Stimulated activated CD8-positive, alpha-beta memory T cell treated with anti-CD3 and anti-CD28 coated beads, Interleukin-7, amount 100 ng/mL, for 24 hours (primary cell): ENCODE measurements at places on chromosomes 1 and 21.

GRCh38 chr1:1167841-1168450, 5.7 kb upstream of the TTLL10 start:
- no peak for DNase-seq

DNA sequence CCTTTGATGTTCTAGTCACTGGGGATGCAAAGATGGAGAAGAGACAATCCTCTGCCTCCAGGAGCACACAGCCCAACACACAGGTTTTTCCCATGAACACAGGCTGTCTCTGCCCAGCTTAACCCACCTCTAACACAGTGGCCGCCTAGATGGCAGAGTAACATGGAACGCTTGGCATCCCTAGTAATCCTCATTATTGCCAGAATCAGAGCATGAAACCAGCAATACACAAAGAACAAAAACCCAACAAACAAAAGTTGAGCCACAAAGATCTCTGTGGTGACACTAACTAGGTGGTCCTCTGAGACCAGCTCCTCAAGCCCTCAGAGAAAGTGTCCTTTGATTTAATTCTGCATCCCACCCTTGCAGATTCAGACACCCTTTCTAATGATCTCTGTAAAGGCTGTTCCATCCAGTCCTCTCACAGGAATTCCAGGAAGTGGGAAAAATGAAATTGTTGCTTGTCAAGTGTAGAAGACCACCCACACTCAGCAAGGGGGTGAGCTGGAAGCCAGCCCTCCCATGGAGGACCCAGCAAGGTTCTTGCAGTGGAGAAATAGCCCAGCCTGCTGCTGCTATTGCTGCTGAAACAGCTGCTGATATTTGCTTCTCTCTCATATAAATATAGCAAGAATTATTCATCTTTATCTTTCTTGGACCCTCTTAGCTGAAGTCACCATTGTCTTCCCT, 7.4 kb upstream of the ATP2B4 start:
- no peak for DNase-seq

DNA sequence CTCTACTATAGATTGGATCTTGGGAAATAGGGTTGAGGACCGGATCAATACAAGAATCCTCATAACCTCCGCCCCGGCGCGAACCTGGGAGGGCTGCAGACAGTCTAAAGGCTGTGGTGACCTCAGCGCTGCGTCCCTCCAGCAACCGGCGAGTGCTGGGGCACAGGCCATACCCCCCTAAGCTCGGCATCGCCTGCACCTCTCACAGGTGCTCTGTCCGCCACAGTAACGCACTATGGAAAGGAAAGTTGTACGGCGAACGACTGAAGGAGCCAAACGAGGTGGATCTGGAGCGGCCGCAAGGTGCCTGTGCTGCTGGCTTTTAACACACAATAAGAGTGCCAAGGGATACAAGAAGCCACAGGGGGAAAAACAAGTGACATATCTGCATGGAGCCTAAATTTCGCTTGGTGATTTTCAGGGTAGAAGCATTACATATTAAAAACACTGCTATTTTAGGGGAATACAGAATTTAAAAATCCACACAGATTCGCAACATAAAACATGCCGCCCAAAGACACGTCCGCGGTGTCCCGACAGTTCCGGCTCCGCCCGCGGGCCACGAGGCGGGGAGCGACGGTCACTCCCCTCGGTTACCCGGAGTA, 1.4 kb upstream of the RBM15 start:
- no peak for DNase-seq

GRCh38 chr1:65420590-65421350, at the start of the genes LEPR and LEPROT:
TSS of gene LEPR (plus strand) at chr1:65420668. CDS start at chr1:65565566, 144,898 bp downstream.
TSS of gene LEPROT (plus strand) at chr1:65420668. CDS start at chr1:65420725, 57 bp downstream.
- DNase-seq, result no peak

DNA sequence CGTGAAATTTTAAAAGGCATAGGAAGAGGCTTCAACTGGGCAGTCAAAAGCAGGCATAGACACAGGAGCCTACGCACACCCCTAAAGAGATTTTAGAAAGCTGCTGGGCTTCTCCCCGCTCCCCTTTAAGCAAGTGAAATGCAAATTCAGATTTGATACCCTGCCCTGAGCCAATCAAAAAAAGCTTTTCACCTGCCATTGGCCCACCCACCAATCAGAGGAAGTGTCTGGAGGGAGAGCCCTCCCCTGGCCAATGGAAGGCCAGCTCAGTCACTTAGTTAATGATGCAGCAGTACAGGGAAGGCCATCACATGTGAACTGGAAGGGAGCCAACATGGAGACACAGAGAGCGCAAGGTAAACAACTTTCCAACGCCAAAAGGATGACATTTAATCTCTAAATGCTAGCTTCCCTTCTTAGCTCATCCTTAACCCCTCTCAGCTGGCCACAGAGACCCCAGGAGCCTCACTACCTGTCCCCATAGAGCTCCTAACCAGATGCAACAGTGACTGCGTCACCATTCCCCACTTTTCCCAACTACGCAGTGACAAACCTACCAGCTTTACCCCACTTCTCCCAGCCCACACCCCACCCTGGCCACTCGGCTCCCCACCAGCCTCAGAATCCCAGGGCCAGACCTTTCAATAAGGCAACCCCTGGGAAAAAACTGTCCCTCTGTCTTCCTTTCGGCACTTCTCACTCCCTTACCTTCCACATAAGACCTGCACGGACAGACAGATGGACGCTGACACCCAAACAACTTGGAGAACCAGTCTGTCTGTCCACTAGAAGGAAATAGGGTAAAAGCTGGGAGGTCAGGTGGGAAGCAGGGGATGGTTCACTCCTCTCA, 71.0 kb downstream of the CD46 start:
- no peak for DNase-seq

DNA sequence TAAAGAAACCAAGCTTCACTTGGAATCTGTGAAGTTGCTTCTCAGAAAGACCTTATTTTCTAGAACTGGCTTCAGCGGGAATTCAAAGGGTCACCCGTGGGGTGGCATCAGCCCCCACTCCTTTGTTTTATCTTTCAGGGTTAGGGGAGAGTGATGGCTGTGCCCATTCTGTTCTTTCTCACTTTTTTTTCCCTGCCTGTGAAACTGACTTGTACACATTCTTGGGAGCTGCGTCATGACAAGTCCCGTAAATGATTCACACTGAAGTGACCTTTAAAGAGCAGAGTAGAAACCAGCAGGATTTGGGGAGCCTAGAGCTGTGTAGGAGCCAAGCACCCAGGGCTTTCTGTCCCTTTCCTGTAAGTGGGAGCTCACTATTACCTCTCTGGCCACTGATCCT, 43.8 kb downstream of the SLC44A3 start:
- DNase-seq, result no peak

DNA sequence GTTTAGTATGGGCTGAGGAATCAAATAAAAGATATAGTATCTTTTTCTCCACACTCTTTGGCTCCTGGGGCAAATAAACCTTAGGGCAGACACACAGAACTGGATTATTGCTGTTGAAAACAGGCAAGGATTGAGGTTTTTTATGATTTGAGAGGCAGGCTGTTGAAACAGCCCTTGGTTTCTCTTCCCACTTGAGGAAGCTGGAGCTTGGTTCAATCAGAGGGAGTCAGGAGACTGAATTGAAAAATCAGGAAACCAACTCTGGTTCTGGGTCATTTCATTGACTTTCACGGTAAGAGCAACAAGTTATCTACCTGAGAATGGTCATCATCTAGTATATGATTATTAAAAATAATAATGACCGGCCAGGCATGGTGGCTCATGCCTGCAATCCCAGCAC, 108.4 kb downstream of the CNIH3 start:
- no peak for DNase-seq

- no peak for DNase-seq
Measured at GRCh38 chr1:2208309-2209239, 14.0 kb upstream of the FAAP20 start.

DNA sequence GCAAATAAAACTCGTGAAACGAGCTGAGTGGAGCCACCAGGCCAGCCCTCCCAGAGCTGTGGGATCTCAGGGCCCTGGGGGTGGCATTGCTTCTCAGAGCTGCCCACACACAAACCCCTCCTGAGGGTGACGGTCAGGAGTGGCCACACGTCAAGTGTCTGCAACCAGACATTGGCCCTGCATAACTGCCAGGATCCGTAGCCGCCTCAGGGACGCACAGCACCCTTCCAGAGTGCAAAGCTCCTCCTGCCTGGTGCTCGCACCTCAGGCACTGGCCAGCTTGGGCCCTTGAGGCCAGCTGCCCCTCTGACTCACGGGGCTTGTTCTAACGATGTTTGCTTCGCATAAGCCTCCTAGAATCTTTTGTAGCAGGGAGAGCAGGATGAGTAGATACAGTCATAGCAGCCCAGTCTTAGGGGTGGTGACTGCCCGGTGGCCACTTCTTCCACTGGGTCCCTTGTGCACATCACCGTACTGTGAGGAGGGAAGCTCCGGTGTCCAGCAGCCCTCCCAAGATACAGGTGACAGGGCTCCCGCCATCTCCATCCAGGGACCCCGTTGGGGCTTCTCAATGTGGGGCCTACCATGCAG, 5.0 kb downstream of the WNT3A start:
- no peak for DNase-seq

- DNase-seq, result no peak
Measured at GRCh38 chr1:229756666-229757065, 130.6 kb downstream of the URB2 start.

DNA sequence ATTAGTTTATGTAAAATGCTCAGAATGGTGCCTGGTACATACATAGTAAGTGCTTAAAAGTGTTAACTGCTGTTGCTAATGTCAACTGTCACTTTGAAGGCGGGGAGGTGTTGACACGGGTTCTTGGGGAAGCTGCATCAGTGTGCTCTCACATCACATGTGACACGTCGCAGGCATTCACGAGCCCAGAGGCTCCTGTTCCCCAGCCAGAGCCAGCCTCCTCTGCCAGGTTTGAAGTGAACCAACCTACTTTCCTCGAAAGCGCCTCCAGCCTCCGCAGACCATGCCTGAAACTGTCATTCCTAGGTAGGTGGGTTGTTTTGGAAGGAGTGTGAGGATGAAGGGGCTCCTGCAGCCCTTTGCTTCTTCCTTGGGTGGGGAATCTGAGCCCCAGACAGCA, 13.8 kb downstream of the GALNT2 start:
- no peak for DNase-seq

- DNase-seq, result no peak
Measured at GRCh38 chr1:6770751-6771440, 14.4 kb upstream of the CAMTA1 start.

GRCh38 chr21:30831194-30831765, 1.7 kb upstream of the KRTAP7-1 start:
- no peak for DNase-seq

GRCh38 chr1:179314928-179315327, 21.3 kb downstream of the SOAT1 start:
- DNase-seq, result no peak

DNA sequence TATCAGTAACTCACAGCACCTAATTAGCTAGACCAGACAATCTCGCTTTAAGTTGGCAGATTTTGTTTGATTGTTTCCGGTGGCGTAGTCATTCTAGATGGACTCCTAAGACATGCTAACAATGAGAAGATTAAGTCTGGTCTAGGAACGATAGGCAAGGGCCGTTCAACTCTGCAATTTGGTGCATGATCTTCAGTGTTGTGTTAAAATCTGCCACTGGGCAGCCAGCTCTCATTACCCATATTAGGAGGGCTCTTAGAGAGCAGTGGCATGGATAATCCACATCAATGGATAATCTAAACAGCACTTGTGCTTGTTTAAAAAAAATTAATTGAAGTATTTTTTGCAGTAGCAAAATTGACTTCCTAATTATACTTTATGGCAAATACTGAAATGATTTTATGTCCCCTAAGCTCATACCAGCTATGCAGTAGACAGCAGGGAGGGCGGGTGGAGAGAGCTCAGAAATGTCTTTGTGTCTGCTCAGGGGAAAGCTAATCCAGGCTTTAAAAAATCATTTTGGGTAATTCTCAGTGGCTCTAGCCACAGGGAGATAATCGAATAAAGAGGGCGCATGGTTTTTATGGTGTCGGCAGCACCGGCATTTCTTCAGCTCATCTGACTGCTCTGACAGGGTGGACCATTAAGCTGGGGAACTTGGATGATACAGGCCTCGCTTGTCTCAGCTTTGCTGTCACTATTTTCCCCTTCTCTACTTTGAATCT, 48.5 kb upstream of the IKBKE start:
- no peak for DNase-seq

DNA sequence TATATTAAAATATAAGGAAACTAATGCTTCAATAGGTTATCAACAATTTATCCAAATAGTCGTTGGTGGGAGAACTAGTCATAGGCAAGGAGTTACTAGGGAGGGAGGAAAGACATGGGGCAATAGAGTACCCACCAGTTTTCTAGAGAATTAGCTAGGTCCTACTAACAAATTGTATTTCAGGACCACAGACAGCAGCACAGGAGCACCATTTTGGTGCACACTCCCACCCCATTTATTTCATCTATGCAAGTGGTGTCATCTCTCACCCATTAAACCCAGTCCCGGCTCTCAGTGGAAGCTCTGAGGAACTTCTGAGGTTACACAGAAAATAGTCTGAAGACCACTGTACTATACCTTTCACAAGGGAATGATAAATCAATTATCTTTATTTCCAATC, 89.0 kb upstream of the BCAR3 start:
- DNase-seq, result no peak

GRCh38 chr1:53588053-53588779, 129.0 kb downstream of the DMRTB1 start:
- DNase-seq, result no peak

- no peak for DNase-seq
Measured at GRCh38 chr1:202164271-202165037, 4.1 kb upstream of the PTPN7 start.

- peak; percentile 19 for DNase-seq
Measured at GRCh38 chr21:41369920-41370839, 8.4 kb downstream of the MX2 start.

DNA sequence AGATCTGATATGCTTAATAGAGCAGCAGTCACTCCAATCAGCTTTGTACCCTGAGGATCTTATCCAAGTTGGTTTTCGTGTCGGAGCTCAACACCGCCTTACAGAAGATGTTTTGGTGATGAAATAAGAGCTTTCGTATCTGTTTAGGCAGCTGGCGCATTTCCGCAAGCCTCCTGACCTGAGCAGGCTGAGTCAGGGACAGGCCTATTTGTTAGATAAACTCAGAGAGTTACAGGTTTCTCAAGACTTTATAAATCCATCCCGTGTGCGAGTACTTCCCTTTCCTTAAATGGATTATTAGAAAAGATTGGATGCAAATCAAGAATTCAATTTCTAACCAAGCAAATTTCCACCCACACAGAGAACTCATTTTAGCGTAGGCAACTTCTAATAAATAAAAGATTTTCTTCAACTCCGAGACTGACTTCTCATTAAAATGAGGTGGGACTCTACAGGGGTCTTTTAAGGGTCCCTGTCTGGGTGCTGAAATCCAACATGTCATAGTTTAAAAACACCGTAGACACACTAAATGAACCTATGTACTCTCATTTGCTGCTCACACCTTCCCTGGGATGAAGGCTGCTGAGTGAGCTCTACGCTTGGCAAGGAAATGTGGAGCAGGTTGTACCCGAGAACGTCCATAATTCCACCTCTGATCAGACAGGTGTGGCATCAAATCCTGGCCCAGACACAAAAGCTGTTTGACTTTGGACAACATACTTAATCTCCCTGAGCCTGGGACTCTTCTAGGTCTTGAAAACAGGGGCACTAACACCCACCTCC, 106.9 kb upstream of the F3 start:
- DNase-seq, result no peak

DNA sequence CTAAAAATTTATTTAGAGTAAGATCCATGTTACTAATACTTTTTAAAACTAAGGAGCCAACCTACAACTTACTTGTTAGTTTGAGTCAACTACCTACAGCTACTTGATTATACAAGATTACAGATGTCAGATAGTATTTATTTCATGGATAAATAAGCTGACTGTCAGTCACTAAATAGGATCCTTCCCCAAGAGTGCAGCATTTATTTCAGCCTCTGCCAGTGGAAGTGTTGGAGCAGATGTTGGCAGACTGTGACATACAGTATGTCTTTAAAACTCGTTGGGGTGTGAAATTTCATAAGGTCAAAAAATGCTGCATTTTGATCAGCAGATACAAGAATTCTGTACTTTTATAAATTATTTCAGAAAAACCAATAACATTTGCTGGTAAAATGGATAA, 156.2 kb downstream of the AKT3 start:
- DNase-seq, result no peak
